NCI-H2227 treated with DMSO at 0.1 percent for 48 hours (cell line): ENCODE measurements at places on chromosomes 1 and 21.

DNA sequence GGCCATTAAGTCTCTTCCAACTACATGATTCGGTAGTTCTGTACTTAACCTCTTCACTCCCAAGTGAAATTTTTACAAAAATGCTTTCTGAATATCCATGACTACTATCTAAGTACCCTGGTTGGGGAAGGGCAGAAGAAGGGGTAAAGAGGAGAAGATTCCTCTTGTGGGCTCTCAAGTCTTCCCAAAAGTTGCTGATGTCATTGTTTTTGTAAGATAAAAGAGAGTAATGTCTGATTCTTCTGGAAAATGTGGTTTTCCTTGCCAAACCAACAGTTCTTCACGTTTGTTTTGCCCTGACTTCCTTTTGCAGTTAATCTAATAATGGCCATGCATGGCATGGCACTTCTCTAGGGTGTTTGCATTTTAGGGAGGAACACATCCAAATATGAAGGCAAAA lies 34.7 kb upstream of the AK4 start:
- DNase-seq: no peak

GRCh38 chr1:215891266-215892057 lies 324.4 kb downstream of the KCTD3 start:
- DNase-seq: no peak

GRCh38 chr1:235583511-235584001 lies 66.0 kb downstream of the GNG4 start:
- DNase-seq: no peak

- peak; percentile 67 for DNase-seq
These were observed 953 bp downstream of the TRIM46 start for GRCh38 chr1:155174324-155175280.

DNA sequence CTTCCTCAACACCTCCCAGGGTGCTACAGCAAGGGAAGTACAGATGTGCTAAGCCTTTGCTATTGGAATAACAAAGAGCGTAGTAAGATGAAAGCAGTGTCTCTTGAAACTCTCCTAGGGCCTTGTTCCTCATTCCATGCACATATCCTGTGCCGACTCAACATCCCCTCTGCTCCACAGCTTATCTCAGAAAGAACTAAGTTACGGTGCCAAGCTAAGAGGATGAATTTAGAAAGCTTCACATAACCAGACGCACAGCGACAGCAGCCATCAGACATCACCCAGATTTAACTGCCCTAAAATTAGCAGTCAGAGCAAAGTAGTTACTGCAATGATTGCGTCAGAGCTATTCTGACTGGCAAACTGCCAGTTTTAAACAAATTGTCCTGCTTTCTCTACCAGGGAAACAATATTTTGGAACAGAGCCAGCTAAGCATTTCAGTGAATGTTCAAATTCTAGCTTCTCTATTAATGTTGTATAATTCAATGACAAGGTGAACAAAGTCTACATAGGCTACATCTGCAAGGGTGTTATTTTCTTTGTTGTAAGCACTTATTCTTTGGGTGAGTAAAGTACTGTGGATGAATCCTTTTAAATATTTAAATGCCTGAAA lies 9.5 kb downstream of the SIPA1L2 start:
- DNase-seq: peak; percentile 98

DNA sequence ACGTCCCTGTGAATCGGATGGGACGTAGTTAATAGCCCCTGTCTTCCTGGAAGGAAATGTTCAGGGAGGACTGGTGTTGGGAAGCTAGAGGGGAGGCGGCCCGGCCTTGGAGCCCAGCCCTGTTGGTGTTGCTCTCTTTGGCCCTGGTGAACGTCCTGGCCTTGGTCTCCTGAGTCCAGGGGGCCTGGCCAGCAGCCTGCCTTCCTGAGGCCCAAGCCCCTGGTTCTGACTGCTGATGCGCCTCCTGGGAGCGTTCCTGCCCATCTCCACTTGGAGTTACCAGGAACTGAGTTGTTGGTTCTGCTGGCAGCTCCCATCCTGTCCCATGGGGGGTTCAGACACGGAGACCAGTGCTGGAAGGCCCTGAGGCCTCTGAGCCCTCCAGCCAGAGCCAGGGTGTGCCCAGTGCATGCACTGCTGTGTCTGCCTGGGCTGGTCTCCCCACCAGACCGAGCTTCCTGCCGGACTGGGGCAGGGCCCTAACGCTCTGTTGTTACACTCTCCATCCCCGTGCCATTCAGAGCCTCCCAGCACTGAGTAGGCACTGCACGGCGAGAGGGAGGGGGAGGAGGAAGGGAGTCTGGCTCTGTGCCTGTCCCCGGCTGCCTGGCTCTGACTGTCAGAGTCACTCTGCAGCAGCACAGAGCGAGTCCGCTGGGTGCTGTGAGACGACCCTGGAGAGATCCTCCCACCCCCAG lies 382.5 kb upstream of the VAMP3 start:
- no peak for DNase-seq

DNA sequence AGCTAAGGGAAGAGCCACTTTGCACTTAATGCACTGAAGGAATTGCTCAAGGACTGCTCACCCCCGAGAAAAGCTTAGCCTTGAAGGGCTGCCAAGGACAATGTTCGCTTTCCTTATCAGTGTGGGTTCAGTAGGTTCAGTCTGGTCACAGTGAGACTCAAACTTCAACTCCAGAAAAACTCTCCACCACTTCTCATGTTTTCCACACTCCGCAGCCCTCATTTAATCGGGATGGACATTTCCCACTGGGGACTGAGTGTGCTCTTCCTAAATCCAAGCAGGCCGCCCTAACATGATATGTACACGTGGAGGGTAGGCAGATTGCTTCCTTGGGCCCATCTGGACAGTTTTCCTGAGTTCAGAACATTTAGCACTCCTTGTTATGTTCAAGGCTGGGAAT lies 19.5 kb downstream of the SUSD4 start:
- DNase-seq: no peak

DNA sequence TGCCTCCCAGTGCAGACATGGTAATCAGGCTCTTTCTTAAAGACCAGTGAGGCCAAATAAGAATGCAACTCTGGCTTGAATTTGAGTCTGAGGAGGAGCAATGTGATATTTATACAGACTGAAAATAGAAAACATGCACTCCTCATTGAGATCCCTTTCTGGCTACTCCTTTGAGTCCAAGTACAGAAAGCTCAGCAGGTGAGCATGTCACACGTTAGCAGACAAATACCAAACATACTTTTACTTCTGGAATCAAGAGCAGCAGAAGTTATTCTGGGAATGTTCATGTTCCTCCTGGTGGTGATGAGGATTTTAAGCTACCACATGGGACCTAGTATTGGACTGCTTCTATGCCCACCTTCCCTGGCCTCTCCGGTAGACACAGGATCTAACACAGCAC lies 48.3 kb downstream of the PGBD5 start:
- DNase-seq: no peak

DNA sequence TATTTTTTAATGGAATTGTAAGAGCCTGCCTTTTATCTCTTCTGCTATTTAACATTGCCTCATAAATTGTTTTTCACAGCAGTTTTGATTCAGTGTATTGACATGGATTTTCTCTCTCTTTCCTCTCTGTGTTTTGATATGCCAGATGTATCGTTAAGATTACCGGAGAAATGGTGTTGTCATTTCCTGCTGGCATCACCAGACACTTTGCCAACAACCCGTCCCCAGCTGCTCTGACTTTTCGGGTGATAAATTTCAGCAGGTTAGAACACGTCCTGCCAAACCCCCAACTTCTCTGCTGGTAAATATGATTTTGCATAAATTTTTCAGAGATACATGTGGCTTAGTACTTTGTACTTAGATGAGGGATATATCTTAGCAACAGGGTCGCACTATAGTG lies 23.1 kb upstream of the DYNLT5 start:
- no peak for DNase-seq

- DNase-seq: no peak
These were observed 35.8 kb downstream of the NCAM2 start for GRCh38 chr21:21034036-21034435.

- DNase-seq: no peak
These were observed 7.3 kb downstream of the OVAAL start for GRCh38 chr1:180566026-180566425.
